Kidney tubule cell (primary cell): ENCODE measurements at places on chromosomes 16 and 17.

DNA sequence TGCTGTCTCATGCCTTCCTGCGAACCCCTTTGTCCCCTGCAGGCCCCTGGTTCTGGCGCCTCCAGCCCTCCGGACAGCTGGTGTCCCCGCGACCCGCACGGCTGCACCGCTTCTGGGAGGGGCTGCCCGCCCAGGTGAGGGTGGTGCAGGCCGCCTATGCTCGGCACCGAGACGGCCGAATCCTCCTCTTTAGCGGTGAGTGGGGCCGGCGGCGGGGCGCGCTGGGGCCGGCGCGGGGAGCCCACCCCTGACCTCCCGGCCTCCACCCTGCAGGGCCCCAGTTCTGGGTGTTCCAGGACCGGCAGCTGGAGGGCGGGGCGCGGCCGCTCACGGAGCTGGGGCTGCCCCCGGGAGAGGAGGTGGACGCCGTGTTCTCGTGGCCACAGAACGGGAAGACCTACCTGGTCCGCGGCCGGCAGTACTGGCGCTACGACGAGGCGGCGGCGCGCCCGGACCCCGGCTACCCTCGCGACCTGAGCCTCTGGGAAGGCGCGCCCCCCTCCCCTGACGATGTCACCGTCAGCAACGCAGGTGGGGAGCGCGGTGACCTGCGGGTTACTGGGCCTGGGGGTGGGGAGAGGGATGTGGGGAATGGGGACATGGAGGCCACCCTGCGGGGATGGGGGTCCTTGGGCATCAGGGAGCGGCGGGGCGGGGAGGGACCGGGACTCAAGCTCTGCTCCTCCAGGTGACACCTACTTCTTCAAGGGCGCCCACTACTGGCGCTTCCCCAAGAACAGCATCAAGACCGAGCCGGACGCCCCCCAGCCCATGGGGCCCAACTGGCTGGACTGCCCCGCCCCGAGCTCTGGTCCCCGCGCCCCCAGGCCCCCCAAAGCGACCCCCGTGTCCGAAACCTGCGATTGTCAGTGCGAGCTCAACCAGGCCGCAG lies 7.1 kb upstream of the IL32 start:
- DNase-seq: peak; percentile 60

DNA sequence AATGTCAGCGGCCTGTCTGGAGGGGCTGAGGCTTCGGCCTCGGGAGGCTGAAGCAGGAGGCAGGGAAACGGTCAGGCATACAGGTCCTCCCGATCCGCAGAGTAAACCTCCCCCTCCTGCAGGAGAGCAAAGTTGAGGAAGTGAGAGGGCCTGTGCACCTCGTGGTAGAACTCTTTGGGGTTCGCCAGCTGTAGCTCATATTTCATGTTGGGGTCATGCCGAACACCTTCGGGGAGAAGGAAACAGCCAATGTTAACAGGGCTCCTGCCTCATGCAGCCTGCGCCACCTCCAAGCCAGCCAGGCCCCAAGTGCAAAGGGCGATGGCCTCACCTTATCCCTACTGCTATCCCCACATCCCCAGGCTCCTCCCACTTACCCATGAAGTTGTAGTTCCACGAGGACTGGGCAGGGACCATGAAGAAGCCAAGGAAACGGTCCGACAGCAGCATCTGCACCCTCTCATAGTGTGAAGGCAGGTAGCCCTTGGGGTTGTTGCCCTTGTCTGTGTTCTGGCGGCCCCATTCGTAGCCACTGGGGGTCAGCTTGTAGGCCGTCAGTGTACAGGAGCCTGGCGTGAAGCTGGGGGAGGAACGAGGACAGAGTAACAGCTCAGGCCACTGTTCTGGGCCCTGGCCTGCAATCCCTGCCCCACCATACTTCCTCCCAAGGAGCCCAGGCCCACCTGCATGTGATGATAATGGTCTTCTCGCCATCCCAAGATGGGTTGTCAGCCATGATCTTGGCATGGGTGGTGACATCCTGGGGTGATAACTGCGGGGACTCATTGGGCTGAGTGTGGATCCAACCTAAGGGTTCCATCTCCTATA lies 1.3 kb upstream of the RILP start:
- DNase-seq: no peak

DNA sequence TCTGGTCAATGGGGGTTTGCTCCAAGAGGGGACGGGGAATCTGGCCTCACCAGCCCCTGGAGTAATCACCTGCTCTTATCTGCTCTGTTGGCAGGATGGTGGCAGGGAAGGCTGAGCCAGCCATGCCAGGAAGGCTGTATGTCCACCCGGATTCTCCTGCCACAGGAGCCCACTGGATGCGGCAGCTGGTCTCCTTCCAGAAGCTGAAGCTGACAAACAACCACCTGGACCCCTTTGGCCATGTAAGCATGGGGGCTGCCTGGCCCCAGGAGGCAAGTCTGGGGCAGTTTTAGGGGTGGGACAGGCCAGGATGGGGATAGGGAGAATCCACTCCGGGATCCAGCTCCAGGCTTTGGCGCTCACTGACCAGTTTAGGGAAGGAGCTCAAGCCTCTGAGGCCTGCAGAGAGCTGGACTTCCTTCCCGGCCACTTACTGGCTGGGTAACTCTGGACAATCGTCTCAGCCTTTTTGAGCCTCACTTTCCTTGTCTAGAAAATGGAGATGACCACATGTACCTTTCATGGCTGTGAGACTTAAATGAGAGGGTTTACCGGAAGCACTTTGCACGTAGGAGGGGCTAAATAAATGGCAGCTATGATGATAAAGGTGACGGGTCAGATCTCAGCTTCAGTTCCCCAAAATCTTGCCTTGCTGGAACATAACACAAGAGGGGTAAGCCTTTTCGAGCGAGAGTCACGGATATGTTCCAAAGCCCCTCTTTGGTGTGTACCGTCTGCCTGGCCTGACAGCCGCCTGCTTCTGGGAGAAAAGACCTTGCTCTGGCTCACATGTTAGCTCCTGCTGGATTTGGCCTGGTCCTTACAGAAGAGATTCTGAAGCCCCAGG lies 15.4 kb downstream of the TBX4 start:
- DNase-seq: peak; percentile 44

- DNase-seq: peak; percentile 35
Observed at GRCh38 chr17:65660947-65661346, 99.5 kb upstream of the AXIN2 start.

DNA sequence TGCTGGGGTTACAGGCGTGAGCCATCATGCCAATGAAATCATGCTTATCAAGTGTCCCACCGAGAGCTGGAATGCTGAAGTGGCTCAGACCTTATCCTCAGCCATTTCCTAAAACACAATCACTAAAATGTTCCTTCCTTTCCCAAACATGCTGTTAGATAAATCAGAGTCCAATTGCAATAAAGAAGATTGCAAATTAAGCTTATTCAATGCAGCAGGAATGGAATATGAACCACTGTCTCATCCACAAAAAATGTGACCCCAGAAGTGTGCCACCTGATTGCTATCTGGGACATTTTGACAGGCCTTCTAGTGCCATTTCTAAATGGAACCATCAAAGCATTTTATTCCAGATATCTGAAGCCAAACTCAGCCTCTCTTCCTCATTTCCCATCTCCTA lies 205.5 kb upstream of the CDH11 start:
- no peak for DNase-seq
